ENCODE measurements at places on chromosomes 7 and 10.

GRCh38 chr7:73973091-73973490 is 54.9 kb upstream of the ELN start:
- DNase-seq: no peak

DNA sequence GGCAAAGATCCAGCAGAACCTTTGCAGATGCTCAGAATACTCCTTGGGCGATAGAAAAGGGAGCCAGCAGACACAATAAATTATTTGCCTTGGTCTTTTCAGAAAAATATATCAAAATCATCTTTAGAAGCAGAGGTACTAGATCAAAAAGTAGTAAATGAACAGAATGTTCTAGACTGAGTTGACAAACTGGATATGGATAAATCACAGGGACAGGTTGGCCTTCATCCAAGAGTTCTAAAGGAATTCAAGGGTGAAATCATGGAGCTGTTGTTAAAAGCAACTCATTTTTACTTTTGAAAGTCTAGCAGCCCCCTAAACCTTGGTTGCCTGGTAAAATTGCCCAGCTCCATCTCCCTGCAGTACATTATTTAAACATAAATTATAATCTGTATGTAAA is 99.1 kb downstream of the PLCE1 start:
- no peak for DNase-seq

- DNase-seq: no peak
Observed at GRCh38 chr10:488933-489215, 200.6 kb downstream of the DIP2C start.

DNA sequence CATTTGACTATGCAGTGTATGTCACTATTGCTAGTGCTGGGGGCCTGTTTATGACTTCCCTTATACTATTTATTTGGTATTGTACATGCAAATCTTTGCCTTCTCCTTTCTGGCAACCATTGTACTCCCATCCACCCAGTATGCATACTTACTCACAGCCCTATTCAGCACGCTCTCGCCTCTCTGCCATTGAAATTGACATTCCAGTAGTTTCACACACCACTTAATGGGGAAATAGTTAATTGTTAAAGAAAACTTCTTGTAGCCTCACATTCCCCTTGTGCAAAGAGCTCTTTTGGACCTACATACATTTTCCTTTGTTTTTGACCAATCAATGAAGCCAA is 9.9 kb downstream of the CLDN12 start:
- DNase-seq: no peak

Data from activated T-cell treated with anti-CD3 and anti-CD28 coated beads, Interleukin-2, amount 50 U/mL, for 48 hours (primary cell).